Astrocyte of the spinal cord (primary cell): ENCODE measurements at places on chromosomes 6 and 20.

DNA sequence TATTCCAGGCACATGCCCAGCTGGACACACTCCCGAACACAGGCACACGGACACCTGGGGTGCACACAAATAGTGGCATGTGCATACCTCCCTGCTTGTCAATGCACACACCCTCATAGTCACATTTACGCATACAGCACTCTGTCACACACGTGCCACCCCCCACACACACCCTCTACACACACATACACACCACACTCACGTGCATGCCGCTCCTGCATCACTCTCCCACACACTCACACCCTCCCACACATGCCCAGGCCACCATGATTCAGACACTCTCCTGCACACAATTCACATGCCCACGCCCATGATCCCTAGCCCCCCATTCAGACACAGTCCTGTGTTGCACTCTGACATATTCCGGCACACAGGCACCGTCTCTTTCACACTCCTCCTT lies 13.0 kb downstream of the SIRPA start:
- DNase-seq = no peak

DNA sequence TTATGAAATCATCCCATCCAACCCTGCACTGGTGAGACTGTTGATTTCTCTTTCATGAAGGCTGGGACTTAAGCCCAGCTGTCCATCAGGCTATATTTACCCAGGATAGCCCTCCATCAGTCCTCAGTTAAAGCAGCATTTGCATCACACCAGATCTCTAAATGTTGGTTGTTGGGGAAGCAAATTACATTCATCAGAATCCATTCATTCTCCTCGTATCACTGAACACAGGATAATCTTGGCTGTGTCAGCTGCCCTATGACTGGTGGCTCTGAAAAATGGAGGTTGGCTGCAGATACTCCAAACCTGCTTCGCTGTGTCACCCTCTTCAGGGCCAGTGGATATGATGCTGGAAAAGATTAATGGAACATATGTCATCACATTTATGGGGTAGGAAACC lies 718.3 kb downstream of the KIF16B start:
- DNase-seq = no peak

GRCh38 chr6:81561731-81562130 lies 190.8 kb downstream of the TENT5A start:
- DNase-seq = peak; percentile 3

DNA sequence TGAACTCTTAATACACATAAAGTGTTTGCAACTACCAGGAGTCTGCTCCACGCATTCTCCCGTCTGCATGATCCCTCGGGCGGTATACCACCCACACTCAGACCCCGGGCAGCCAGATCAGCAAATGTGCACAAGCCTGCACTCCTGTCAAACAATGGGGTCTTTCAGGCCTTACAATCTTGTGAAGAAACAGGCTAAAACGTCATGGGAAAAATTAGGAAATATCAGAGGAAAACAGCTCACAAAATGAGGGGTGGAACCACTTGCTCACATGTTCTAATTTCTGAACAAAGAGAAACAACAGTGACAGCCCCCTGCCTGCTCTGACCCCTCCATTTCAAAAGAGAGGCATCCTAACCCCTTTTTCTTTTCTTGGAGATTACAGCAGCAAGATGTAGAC lies 69.4 kb downstream of the BACH2 start:
- no peak for DNase-seq

- DNase-seq = no peak
Measured at GRCh38 chr6:161003336-161003735, 11.8 kb downstream of the MAP3K4 start.

DNA sequence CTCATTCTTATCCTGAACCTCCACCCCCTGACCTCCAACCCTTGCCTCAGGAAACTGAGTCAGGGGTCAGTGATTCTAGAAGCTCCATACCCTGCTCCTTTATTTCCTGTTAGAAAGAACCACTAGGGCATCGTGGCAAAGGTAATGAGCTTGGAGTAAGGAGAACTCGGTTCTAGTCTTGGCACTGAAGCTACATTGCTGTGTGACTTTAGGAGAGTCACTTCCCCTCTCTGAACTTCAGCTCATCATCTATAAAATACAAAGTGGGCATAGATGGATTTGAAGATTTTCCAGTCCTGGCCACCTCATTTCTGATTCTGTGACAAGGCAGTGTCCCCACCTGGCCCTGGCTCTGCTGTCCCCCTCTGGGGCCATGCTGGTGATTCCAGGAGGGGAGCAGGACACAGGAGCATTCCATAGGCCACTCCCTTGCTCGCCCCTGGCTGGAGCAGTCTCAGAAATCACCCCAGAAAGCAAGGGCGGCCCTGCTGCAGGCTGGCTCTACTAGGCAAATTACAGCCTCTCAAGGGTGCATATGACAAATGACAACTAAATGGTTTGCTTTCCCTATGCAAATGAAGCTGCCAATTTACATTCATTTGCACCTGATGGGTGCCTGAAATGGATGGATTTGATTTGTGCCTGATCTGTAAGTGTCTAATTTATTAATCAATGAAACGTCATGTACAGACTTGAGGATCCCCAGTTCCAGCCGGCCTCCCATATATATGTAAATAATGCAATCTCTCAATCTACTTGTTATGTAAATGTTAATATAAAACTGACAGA lies 62.2 kb downstream of the LRFN2 start:
- DNase-seq = no peak
